Colonic mucosa (tissue), 4 donors: ENCODE measurements at places on chromosomes 4 and X. TPM values are rescaled to one million over a fixed set of nuclear protein-coding genes. Genes with fewer than 3 reads are reported as not detected.

DNA sequence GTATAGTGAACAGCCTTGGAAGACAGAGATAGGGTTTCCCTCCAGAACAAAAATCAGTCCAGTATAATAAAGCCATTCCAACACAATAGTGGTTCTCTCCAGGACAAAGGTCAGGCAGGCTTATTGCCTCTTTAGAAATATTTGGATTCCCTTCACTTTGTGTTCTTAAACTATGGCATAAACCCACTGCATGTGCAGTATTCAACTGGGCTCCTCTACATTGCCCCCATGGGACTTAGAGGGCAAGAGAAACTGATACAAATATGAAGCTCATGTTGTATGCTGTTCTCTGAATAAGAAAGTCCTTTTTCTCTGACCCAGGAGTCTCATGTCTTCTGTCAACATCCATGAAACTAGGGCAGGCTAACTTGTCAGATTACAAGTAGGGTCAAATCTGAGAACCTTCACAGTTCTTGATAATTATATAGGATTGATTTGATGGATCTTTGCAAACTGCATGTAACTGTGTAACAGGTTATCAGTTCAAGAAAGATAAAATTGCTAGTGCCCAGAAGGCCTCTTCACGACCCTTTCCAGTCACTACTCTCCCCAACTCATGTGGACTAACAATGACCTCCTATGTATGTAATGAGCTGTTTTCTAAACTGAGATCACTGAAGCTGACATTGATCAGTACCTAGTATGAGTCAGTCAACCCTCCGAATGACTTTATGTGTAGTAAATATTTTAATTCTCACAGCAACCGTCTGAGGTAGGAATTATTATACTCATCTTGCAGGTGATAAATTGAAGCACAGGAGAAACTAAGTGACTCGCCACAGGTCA, 31.9 kb upstream of the FAM9C start:
- H3K4me3 ChIP-seq, result no peak overlapping the region
- H3K27ac ChIP-seq, result peak overlapping the region; percentile 18
- H3K36me3 ChIP-seq, result no peaks in the 10 kb centered on the region
- DNase-seq, result no peak
- H3K27me3 ChIP-seq, result no peaks in the 10 kb centered on the region

DNA sequence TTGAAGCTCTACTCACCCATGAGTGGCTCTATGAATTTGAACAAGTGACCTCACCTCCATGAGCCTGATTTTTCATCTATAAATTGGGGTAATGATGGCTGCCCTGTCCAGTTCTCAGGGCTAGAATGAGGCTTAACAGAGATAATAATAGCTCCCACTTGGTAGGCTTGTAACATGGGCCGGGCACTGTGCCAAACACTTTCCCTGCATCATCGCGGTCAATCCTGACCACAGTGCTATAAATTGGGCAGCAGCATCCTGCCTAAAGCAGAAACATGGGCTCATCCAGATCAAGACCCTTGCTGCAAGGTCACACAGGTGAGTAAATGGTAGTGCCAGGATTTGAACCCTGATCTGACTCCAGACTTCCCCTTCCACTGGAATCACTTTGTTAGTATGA, 12.8 kb downstream of the APLN start:
- H3K27me3 ChIP-seq, result no peaks in the 10 kb centered on the region
- no peak overlapping the region for H3K4me3 ChIP-seq
- H3K4me1 ChIP-seq, result no peaks in the 10 kb centered on the region
- DNase-seq, result no peak
- no peak overlapping the region for H3K27ac ChIP-seq
- no peaks in the 10 kb centered on the region for H3K36me3 ChIP-seq

DNA sequence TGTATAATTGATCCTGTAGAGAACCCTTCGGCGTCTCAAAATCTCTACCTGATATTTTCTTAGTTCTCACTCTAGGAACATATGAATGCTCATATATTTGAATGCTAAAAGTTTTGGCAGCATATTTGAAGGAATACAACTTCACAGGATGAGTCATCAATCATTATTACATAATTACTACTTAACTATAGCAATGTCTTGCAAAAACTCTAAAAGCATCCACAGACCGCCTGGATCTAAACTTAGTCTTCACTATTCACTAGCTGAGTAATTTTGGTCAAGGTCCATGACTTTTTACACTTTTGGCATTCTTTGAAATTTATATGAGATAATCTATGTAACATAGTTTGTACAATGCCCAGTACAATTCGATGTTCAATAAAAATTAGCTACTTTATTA, 194.7 kb downstream of the DTHD1 start:
- H3K27me3 ChIP-seq, result no peaks in the 10 kb centered on the region
- H3K27ac ChIP-seq, result no peak overlapping the region
- no peaks in the 10 kb centered on the region for H3K4me1 ChIP-seq
- H3K36me3 ChIP-seq, result no peaks in the 10 kb centered on the region

DNA sequence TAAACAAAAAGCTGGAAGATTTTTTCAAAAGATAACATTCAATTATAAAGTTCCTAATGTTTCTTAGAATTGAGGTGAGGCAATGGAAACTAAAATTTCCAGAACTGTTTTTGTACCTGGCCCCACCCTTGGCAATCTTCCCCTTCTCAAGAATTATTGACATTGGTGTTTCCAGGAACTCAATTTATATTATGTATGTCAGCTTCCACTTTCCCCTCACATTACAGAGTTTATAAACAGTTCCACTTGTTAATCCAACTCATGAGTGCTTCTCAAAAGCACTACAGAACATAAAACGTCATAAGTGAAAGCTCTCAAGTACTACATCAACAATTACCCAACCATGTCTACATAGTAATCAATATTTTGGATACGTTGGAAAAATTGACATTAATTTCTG, 107.4 kb downstream of the FAM13A start:
- H3K4me1 ChIP-seq, result no peaks in the 10 kb centered on the region
- no peaks in the 10 kb centered on the region for H3K27me3 ChIP-seq
- H3K36me3 ChIP-seq, result no peaks in the 10 kb centered on the region
- DNase-seq, result peak; percentile 62

- H3K27ac ChIP-seq, result no peak overlapping the region
- H3K4me3 ChIP-seq, result no peak overlapping the region
- no peaks in the 10 kb centered on the region for H3K27me3 ChIP-seq
- DNase-seq, result no peak
- H3K4me1 ChIP-seq, result no peaks in the 10 kb centered on the region
These were observed 279.7 kb upstream of the SLC7A11 start for GRCh38 chr4:138521809-138522208.

DNA sequence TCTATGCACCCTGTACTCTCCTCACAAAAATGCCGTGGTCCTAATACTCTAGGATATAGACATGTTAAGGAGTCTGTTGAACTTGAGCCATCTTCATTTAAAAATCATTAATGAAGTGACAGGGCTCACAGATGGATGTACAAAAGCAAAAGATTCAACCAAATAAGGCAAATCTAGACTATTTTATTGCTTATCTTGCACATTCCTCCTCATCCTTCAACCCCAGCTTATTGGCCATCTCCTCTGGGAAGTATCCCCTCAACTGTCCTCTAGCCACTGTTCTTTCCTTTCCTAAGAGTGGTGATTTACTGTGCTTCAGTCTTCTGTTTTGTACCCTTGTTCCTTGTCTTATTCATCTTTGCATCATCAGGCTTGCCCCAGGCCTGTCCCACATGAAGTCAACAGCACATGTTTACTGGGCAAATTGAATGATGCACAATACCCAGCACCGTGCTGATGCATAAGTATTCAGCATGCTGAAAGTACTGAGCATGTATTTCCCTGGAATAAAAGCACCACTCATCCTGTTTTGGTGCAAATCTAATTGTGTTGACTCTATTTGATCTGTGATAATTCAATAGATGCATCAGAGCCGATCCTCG, 287.3 kb upstream of the CLNK start:
- H3K4me3 ChIP-seq, result no peak overlapping the region
- no peaks in the 10 kb centered on the region for H3K27me3 ChIP-seq
- no peak for DNase-seq
- H3K4me1 ChIP-seq, result no peaks in the 10 kb centered on the region

Gene ACE2
- 19.5 TPM for total RNA-seq

Gene CFAP99
- total RNA-seq, result 0.32 TPM

DNA sequence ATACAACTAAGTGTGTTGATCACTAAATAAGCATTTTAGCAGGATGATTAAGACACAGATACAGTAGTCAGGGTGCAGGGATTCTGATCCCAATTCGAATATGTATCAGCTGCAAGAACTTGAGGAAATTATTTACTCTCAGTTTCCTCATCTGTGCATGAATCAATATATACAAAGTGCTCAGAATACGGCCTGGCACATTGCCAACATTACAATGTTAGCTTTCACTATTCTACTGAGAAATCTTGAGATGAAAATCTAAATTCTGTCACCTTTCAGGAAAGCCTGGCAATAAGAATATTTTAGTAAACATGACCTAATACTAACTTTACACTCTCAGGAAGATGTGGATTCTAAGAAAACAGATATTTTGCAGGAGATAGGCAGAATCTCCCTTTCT, 1001.6 kb upstream of the IGFBP7 start:
- no peak for DNase-seq
- H3K4me3 ChIP-seq, result no peak overlapping the region
- H3K27ac ChIP-seq, result no peak overlapping the region

DNA sequence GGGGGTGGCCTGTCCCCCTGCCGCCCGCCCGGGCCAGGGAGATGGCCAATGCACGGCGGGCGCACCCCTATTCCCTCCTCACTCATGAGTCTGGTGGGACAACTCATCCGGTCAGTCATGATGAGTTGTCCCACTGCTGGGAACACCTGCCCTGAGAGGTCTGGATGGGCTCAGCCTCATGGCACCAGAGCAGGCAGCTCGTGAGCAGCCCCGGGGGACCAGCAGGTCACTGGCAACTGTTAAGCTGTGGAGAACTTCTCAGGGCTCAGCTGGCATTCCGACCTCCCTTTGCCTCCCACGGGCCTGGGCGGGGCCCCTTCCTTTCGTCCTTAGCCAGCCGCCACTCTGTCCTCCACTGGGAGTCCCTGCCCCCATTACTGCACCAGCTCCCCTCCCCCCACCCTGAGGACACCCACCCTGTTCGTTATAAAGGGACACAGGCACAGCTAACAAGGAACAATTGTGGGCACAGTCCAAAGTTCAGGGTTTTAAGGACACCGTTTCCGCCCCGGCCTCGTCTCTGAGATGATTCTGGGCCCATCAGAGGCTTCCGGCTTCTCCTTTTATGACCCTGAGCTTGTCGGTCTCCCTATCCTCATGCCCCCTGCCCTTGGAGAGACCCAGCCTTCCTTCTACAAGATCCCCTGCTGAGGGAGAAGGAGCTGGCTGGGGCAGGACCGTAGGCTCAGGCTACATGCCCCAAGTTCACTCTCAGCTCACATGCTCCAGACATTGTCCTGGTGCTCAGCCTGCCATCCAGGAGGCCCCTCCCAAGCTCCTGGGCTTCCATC, 14.6 kb upstream of the KIAA0232 start:
- peak; percentile 81 for DNase-seq
- H3K27me3 ChIP-seq, result no peaks in the 10 kb centered on the region
- H3K27ac ChIP-seq, result peak overlapping the region; percentile 82
- no peaks in the 10 kb centered on the region for H3K36me3 ChIP-seq
- H3K4me3 ChIP-seq, result no peak overlapping the region
- H3K4me1 ChIP-seq, result peaks cover 14% of the 10 kb centered on the region

- H3K4me1 ChIP-seq, result no peaks in the 10 kb centered on the region
- H3K4me3 ChIP-seq, result no peak overlapping the region
- no peak overlapping the region for H3K27ac ChIP-seq
These were observed 6.2 kb upstream of the ZCCHC13 start for GRCh38 chrX:74297766-74298165.

- H3K36me3 ChIP-seq, result no peaks in the 10 kb centered on the region
- DNase-seq, result no peak
- no peak overlapping the region for H3K27ac ChIP-seq
- H3K4me1 ChIP-seq, result no peaks in the 10 kb centered on the region
These were observed 332.9 kb downstream of the PPP3CA start for GRCh38 chr4:101014417-101014816.

GRCh38 chr4:45155081-45155777, 428.9 kb upstream of the GNPDA2 start:
- H3K4me1 ChIP-seq, result no peaks in the 10 kb centered on the region
- H3K27ac ChIP-seq, result no peak overlapping the region
- H3K27me3 ChIP-seq, result no peaks in the 10 kb centered on the region
- DNase-seq, result no peak
- no peaks in the 10 kb centered on the region for H3K36me3 ChIP-seq
- H3K4me3 ChIP-seq, result no peak overlapping the region

DNA sequence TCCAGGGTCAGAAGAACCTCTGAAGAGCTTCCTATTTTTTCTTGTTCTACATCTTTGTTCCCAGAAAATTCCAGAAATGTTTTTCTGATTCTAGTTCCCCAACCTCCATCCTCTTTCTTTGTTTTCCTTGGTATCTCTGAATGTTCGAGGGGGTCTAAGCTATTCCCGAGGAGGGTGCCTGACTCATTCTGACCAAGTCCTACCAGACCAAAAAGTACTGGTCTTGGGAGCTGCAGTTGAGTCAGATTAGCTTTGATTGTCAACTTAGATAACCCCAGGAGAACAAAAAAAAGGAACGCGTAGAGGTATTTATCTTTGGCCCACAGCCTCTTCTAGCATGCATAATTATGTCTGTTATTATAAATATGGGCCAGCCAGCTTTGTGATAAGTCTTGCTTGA, 12.1 kb upstream of the TENM3 start:
- no peak for DNase-seq
- H3K36me3 ChIP-seq, result no peaks in the 10 kb centered on the region
- no peak overlapping the region for H3K4me3 ChIP-seq
- H3K4me1 ChIP-seq, result no peaks in the 10 kb centered on the region
- H3K27ac ChIP-seq, result no peak overlapping the region
- H3K27me3 ChIP-seq, result no peaks in the 10 kb centered on the region

DNA sequence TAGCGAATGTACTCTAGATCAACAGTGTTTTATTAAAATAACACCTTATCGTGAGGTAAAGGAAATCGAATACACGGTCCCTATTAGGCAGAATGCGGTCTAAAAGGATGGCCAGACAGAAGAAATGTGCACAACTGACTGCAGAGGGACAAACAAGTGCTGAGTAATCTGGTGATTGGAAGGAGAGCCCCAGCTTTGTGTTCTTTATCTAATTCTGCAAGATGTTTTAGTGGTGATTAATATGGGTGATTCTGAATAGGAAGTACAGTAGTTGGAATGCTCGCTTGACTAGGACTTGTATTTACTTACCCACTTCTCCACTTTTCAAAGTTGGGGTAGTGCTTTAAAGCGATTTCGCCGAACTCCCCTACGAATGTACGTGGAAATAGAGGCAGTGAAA, 1.2 kb downstream of the WDR44 start:
- no peak for DNase-seq
- peak overlapping the region; percentile 95 for H3K27ac ChIP-seq
- no peaks in the 10 kb centered on the region for H3K36me3 ChIP-seq
- H3K4me1 ChIP-seq, result no peaks in the 10 kb centered on the region
- peak overlapping the region; percentile 40 for H3K4me3 ChIP-seq

- no peaks in the 10 kb centered on the region for H3K36me3 ChIP-seq
- DNase-seq, result no peak
- no peaks in the 10 kb centered on the region for H3K4me1 ChIP-seq
- no peak overlapping the region for H3K27ac ChIP-seq
- no peak overlapping the region for H3K4me3 ChIP-seq
These were observed 67.5 kb downstream of the ABCG2 start for GRCh38 chr4:88090898-88091297.
